NCI-H2081 treated with DMSO at 0.1 percent for 48 hours (cell line): ENCODE measurements at places on chromosomes 1 and 21.

DNA sequence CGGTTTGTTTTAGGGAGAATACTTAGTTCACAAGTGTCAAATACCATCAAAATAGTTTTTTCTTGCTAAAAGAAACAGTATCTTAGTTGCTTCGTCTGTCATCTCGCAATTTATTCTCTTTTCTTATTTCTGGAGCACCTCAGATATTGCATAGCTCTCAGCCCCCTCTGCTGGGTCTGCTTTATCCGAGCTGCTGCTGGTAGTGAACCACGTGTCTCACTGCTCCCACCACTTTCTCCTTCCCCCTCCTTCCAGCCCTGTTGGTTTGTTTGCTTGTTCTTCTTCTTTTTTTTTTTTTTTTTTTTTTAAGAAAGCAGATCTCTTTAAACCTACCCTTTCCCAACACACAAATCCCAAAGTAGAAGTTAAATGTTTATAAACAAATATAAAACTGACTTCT lies 170.8 kb downstream of the EDEM3 start:
- DNase-seq, result no peak

GRCh38 chr21:41189150-41189745 lies 21.3 kb downstream of the BACE2 start:
- no peak for DNase-seq

DNA sequence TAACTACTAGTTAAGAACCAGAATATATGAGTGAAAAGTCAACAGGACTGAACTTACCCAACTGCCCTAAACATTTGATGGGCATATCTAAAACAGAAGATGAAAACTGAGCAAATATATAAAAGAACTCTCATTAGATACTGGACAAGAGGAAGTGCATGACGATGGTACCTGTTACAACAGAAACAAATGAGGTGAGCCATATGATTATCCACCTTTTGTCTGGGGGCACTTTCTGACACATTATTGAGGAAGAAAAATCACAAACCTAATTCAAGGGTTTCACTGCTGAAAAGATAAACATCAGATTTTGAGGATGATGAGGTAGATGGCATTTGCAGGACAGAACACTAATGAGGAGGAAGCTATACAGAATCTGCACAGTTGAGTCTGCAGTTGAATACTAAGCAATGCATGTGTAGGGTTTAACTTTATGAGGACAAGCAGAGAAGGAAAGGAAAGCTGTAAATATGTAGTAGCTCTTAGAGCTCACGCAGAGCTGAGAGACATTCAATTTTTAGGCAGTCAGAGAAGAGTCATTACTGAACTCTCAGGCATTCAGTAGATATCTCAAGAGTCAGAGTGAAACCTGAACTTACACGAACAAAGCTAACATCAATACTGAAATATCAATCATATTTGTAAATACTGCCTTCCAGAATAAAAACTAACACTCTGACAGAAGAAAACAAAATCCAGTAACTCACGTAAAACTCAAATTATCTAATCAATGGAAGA lies 262.1 kb downstream of the AKT3 start:
- no peak for DNase-seq

GRCh38 chr1:240646571-240647240 lies 34.8 kb upstream of the GREM2 start:
- DNase-seq, result no peak

DNA sequence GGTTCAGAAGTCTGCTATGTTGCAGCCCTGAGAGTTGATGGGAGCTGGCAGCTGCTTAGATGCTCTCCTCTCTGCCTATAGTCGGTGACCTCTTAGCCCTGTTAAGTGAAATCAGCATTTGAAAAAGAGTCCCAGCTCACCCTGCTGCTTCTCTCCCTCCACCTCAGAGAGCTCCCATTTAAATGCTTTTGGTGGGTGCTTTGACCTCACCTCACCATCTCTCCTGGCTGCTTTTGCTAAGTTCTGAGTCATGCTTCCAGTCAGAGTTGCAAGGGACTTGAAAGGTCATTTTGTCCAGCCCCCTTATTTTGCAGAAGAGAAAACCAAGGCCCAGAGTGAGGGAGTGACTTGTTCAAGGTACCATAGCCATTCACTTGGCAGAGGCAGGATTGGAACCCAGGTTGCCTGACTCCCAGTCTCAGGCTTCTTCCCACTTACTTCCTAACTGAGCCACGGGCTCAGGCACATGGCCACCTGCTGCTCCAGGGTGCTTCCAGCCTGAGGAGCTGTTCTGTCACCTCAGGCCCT lies 3.3 kb downstream of the MAPKAPK2 start:
- DNase-seq, result no peak

DNA sequence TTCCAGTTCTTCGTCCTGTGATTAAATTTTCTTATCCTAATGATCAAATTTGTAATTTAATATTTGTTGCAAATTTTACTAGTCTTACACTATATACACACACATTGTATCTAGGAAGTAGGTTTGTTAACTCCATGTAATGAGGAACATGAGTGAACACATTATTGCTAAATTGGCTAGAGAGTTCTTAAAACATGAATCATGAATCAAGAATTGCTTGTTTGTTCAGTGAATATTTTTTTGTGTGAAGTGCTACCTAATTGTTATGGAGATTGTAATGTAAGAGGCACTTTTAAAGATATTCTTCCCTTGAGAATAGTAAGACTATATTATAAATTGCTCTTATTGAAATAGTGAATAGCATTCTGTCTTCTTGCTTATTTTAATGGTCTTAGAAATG lies 4.6 kb downstream of the GPSM2 start:
- DNase-seq, result no peak

DNA sequence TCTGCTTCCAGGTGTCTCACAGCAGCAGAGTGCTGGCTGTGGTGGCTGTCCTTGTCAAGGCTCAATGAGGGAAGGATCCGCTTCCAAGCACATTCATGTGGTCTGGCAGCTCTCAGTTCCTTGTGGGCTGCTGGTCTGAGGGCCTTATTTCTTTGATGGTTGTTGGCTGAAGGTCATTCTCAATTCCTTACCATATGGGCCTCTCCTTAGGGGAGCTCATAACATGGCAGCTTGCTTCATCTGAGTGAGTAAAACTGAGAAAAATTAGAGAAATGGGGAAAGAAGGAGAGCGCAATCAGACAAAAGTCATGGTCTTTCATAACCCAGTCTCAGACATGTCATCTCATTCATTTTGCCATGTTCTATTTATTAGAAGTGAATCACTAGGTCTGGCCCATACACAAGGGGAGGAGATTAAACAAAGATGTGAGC lies 81.7 kb upstream of the TSPAN2 start:
- no peak for DNase-seq

- no peak for DNase-seq
Observed at GRCh38 chr1:89692601-89693521, 59.9 kb downstream of the LRRC8C start.

DNA sequence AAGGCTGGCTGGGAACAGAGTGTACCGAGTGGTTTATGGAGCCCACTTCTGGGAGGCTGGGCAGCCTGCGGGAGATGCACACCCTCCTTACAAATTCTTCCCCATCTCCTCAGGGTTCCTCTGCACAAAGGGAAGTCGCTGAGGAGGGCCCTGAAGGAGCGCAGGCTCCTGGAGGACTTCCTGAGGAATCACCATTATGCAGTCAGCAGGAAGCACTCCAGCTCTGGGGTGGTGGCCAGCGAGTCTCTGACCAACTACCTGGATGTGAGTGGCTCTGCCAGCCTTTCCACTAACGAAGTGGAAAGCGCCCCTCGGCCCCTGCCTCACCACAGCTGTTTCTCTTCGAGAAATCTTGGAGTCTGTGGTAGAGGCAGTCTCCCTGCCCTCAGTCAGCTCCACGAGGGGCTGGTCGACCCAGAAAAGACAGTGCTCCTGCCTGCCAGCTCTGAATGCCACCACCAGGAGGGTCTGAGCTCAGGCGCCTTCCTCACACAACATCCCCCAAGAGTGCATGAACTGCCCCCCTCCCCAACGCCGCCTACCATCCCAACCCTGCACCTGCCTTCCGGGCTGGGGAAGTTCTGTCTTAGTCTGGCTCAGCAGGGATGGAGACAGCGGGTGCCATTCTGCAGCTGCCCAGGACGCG lies 31.8 kb downstream of the PROK1 start:
- no peak for DNase-seq

- no peak for DNase-seq
Observed at GRCh38 chr1:155000411-155000725, 2.2 kb upstream of the ZBTB7B start.

- DNase-seq, result no peak
Observed at GRCh38 chr1:226481133-226481532, 67.4 kb upstream of the STUM start.

DNA sequence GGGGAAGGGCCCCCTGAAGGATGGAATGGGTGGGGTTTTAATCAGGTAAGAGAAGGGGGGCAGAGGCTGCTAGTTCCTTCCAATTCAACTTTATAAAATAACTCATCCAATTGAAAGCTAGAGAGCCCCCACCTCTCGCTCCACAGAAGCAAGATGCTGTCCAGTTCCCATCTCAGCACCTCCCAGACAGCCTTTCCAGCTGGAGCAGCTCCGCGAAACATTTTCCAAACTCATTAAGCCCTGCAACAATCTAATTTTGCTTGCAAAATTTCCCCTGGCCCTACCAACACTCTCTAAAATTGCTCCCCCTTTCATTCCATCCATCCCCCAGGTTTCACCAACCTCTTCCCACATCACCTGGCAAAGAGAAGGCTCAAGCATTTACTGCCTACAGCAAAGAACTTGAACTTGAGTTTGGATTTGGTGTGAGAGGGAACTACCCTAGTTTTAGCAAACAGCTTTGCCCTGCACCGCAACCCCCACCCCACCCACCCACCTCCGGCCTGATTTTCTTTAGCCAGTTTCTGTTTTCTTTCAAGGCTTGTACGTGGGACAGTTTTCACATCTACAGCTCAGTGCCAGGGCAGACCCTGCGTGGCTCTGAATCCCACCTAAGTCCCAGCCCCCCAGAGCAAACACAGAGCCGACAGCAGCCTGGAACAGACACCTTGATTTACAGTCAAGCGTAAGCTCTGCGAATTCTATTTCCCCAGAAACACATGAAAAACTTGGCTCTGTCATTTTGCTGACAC lies 46.7 kb downstream of the SYF2 start:
- no peak for DNase-seq

DNA sequence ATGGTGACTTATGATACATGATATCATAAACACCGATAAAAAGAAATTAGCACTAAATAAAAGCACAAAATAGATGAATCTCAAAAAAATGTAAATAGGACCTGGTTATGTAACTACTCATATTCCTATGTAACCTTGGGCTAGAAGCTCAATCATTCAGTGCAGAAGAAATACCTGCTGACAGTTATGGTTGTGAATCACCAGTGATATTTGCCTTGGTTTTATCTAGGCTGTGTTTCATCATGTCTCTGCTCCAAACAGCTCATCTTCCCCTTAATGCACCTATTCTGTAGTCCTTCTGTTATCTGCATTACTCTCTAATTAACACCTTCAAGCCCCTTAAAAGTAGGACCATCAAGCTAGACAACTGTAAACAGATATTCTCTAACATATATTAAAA lies 16.3 kb upstream of the PIGC start:
- DNase-seq, result no peak

DNA sequence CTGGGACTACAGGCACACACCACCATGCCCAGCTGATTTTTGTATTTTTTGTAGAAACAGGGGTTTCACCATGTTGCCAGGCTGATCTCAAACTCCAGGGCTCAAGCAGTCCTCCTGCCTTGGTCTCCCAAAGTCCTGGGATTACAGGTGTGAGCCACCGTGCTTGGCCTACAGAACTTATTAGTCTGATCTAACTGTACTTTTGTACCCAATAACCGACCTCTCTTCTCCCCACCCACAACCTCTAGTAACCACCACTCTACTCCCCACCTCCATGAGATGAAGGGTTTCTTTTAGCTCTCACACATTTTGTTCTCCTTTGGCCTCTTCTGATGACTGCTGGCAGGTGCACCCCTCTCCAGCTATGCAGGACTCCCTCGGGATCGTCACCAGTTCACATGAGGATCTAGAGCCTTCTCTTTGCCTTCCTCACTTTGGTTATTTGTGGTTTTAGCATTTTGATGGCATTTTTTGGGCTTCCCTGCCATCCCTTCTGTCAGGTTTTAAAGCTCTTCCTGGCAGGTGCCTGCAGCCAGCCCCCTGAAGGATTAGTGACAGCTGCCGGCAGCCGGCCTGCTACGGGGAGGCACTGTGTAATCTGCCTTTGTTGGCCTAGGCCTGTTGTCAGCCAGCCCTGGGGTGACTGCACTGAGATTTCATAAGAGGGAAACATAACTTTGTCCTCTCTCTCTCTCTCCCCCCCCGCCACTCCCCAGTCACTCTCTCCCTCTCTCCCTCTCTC lies 99.8 kb upstream of the ATP1A1 start:
- DNase-seq, result no peak

DNA sequence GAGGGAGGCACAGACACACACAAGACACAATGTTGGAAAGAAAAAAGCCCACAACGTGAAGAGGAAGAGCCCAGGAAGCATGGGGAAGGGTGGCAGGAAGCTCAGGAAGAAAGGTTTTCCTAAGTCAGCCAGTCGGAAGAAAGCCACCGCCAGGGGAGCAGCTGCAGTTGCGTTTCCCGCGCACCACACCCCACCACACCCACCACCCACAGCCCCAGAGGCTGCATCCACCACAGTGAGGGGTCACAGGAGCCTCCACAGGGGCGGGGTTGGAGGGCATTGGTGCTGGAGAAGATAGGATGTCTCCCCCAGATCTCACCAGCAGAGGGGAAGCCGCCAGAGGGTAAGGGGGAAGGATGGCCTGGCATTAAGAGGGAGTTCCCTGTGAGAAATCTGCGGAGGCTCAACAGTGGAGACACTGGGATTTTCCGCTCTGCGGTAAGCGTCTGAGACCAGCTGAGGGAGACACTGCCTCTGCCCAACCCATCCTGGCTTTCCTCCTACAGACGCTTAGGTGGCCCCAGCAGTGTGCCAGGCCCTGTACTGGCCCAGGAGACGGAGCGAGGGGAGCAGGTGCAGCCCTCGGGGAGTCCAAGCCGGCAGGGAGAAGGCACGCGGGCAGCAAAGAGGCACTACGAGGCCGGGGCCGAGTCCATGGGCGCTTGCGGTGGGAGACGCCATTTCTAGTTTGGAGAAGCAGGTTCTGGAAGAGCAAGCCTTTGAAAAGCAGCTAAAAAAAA lies 19.8 kb downstream of the PGLYRP3 start:
- no peak for DNase-seq

DNA sequence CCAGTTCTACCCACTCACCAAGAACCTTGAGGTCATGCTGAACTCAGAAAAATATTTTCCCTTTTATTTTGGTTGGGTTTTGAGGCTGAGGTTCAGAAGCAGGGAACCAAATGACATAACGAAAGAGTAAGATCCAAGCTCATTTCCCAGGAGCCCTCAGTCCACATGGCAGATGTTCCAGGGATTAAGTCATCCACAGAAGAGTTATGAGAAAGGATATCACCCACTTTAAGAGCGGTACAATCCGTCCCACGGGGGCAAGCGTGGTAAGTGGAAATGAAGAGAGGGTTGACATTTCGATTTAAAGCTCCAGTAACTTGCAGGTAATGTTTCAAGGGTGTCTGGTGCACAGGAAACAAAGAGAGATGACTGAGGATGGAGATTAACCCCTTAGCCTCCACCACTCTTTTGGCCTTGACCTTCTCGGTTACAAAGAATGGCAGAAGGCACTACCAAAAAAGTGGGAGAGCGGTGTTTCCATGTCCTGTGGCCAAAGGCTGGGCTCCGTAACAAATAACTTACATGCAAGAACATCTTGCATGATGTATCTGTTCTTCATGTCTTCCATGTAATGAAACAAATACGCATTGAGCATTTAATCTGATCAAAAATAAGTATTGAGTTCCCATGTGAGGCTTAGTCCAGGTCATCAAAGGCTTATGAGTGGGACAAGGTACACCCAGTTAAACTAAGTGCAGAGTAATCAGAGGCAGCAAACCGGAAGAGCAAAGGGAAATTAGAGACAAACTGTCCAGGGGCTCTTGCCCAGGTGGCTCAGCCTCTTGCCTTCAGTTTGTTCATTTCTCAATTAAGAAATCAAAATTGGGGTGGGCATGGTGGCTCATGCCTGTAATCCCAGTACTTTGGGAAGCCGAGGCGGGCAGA lies 241.4 kb downstream of the TOMM20 start:
- no peak for DNase-seq
